Activated CD8-positive, alpha-beta memory T cell treated with anti-CD3 and anti-CD28 coated beads for 48 hours (primary cell): ENCODE measurements at places on chromosomes 4 and X.

DNA sequence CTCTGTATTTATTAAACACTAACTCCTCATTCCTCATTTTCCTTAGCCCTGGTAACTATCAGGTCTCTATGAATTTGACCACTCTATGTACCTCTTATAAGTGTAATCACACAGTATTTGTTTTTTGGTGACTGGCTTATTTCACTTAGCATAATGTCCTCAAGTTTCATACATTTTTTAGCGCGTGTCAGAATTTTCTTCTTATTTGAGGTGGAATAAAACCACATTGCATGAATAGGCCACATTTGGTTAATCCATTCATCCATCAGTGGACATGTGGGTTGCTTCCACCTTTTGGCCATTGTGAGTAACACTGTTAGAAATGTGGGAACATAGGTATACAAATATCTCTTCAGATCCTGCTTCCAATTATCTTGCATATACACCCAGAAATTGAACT is 341.2 kb upstream of the BOD1L1 start:
- no peak for DNase-seq

DNA sequence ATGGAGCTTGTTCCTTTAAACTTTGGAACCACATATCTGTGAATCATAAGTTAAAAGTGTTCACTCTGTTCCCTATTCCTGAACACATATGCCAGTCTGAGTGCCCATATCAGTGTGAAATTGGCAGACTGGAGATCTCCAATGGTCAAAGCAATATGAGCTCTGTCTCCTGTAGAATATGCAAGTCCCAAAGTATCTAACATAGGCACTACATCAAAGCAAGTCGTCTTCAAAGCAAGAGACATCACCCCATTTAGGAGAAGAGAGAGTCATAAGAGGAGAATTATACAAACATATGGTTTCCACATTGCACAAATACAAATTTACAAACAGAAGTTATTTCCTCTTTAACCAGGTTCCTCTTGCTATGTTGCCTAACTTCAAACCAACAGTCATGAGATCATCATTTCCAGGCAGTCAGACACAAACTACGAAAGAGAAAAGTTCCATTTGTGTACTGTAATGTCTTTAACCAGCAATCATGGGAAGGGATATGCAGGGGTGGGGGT is 9.9 kb upstream of the GK start:
- DNase-seq, result no peak

DNA sequence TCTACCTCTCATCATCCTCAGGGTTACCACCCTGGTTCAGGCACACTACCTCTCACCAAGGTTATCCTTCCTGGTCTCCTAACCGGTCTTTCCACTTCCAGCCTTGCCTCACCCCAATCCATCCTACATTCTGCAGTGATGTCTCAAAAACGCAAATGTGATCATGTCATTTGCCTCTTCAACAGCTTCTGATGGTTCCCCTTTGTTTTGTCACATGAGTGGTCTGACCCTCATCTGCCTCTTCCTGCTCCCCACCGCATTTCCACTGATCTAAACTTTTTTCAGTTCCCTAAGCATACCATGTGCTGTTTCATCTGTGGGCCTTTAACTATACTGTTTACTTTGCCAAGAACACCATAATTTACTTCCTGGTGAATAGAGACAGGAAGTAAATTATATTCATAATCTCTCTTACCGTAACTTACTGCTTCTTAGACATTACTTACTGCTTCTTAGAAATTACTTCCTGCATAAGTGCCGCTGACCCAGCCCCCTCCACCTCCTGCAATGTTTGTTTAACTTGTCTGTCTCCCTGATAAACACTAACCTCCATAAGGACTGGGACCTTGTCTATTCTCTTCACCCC is 27.1 kb upstream of the NSUN7 start:
- DNase-seq, result no peak

- no peak for DNase-seq
Observed at GRCh38 chrX:48737940-48738339, 23.6 kb upstream of the GLOD5 start.

- DNase-seq, result no peak
Observed at GRCh38 chr4:118968813-118969212, 80.2 kb downstream of the SYNPO2 start.
